ENCODE measurements at places on chromosomes 5 and 9. TPM values are rescaled to one million over a fixed set of nuclear protein-coding genes. Genes with fewer than 3 reads are reported as not detected.

DNA sequence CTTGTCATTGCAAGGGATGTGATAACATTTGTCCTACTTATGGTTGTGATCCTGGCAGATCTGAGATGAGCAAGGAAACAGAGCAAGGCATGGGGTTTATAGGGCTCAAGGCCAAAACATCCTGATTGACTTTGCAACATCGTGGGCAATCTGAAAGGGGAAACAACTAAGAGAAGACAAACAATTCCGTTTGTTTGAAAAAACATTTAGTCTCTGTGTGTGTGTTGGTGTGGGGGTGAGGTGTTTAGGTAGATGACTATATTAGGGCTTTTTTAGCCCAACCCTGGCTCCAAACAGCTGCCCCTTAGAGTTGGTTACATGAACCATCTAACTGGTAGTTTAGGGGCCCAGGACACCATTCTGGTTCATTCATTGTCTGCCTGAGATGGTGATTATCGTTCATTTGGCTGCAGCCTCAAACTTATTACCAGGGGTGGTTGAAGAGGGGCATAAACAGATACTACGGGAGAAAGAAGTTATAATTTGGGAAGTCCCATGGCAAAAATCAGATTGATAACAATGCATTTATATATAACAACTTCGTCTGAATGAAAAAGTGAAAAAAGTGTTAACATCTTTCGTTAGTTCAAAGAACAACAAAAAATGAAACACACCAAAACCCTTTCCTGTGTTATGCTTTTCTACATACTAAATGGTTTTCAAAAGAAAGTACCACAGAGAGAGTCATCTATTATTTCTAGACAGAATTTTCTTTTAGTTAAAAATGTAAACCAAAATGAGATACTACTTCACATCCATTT, 5.7 kb downstream of the FYB1 start:
- DNase-seq: no peak

GRCh38 chr5:44389823-44390143, 563 bp upstream of the FGF10 start:
- DNase-seq: no peak

DNA sequence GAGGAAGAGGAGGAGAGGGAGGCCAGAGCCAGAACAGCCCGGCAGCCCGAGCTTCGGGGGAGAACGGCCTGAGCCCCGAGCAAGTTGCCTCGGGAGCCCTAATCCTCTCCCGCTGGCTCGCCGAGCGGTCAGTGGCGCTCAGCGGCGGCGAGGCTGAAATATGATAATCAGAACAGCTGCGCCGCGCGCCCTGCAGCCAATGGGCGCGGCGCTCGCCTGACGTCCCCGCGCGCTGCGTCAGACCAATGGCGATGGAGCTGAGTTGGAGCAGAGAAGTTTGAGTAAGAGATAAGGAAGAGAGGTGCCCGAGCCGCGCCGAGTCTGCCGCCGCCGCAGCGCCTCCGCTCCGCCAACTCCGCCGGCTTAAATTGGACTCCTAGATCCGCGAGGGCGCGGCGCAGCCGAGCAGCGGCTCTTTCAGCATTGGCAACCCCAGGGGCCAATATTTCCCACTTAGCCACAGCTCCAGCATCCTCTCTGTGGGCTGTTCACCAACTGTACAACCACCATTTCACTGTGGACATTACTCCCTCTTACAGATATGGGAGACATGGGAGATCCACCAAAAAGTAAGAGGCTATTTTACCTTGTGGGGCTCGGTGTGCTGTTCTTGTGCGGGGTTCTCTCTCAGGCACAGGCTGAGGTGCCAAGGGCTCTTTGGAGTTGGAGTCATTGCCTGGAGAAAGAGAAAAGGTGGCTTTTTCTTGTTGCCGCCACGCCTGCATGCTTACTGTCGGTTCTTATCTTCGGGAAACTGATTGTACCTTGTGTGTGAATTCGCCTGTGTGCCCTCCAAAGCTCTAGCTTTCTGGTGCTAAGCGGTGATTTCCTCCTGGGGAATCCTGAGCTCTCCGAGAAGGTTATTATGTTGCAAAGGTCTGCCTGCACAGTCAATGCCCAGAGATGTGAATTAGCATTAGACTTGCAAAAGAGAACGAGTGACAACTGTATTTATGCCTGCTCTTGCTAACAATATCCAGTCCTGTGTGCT, at the start of gene ISL1:
TSS of gene ISL1 (plus strand) at position 318 of the 991 bp plus-strand sequence. CDS start at position 542, 224 bp downstream.
- DNase-seq: peak; percentile 63

- DNase-seq: no peak
Measured at GRCh38 chr5:10023494-10023893, 226.2 kb downstream of the ATPSCKMT start.

GRCh38 chr5:112703866-112704820, 33.5 kb upstream of the APC start:
- no peak for DNase-seq

DNA sequence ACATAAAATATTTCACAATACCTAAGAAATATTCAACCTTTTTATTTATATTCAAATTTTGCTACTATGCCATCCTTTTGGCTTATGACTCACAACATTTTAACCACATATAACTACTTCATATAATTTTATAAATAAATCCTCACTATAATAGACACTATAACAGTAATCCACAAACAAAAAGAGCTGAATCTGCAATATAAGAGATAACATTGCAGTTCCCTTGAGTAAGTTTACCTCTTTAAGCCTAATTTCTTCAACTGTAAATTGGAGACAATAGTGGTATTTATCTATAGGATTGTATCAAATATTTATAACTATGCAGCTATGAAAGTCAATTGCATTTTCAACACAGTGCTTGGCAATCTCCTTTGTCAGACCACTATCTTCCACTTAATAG, 1084.5 kb downstream of the NR2F1-AS1 start:
- no peak for DNase-seq

- no peak for DNase-seq
Measured at GRCh38 chr9:93110311-93110855, 14.4 kb downstream of the CARD19 start.

DNA sequence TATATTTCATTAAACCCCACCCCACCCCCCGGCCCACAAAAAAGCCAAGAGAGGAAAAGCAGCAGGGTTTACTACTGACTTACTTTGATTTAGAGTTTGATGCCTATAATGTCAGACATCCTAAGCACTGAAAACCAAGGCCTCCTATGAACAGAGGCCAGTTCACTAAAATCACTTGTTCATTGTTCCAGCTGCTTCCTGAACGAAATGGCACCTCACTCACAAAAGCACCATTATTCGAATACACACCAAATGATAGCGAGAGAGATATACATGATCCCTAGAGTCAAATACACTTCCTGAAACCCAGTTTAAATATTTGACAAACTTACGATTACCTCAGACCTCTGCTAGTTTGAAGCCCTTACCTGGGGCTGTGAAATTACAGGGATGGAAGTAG, 66.6 kb downstream of the LPAR1 start:
- DNase-seq: no peak

DNA sequence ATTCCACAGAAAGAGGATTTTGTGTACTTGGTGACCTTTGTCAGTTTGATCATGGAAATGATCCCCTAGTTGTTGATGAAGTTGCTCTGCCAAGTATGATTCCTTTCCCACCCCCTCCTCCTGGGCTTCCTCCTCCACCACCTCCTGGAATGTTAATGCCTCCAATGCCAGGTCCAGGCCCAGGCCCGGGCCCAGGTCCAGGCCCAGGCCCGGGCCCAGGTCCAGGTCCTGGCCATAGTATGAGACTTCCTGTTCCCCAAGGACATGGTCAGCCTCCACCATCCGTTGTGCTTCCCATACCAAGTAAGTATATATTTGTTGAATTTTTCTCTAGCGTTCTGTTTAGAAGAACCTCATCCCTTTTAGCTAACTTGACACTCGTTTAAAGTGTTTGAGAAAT, 30.0 kb downstream of the RBM27 start:
- DNase-seq: no peak

DNA sequence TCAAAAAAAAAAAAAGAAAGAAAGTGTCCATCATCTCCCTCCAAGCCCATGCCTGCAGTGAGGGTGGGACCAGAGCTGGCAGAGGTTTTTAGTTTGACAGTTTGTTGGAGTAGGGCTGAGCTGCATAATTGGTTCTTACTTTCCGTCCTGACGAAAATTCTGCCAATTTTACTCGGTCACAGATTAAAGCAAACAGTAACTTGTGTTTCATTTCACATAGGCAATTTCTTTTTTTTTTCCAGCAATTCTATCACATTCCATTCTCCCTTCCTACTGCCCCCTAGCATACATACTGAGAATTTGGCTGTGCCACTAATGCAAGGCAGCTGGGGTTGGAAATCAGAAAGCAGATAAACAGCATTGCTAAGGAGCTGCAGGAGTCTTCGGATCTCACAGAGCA, 132.4 kb downstream of the FRMD3 start:
- no peak for DNase-seq

DNA sequence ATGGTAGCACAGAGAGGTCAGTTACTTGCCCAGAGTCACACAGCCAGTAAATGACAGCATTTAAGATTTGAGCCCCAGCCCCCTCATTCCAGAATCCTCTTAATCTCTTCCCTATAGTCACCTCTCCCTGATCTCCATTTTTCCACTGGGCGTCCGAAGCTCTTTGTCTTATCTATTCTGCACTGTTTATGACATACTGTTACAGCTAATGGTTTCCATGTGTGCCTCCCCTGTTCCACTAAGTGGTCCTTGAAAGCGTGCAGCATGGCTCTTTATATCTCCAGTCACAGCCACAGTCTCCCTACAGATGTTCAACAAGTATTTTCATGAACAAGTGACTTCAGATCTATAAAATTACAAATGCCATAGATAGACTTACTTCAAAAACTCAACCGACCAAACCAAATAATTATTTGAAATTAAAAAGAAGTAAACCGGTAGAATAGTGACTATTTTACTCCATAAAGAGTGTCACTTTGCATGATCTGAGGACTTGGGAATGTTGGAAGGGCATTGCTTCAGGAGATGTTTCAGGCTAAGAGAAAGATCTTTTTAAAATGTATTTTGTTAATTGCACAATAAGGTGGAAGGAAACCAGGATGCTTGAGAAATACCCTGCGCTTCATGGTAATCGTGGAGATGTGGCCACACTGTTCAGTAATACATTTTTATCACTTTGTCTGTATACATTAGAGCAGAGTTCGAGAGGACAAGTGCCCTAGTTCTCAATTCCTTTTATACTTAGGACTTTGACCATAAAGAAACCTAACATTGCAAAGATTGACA, 237.2 kb downstream of the FBXL7 start:
- no peak for DNase-seq

DNA sequence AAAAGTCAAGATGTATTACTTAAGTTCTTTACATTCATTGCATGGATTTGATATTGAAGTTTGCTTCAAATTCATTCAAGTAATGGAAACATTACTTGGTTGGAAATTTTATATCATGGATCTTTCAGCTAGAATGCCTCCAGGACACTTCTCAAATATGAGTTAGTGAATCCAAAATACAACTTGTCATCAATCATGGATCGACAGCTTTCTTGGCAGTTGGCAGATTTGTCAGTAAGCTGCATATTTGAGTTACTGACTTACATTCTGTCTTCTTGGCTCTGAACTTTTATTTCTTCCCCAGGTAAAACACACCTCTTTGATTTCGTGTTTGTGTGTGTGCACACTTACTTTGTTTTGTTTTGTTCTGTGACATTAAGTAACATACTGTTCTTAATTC, 1171.1 kb downstream of the TAF11L14 start:
- no peak for DNase-seq

DNA sequence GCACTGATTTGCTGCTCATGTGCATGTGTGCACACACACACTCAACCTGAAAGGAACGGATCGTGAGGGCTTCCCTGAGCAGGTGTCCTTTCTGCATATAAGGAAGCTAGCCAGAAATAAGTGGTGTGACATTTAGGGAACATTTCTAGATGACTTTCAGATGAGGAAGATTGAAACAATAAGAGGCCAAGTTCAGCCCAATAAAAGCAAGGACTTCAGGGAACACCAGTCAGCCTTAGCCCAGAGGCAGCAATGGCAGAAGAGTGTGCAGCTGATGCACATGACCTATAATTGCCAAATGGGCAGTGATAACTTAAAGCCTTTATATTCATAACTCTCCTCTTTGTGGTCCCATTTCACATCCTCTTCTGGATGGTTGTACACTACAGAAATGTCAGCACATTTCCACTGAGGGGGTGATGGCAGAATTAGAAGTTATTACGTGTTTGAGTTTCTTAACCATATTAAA, 255.5 kb downstream of the TRIM32 start:
- DNase-seq: no peak

DNA sequence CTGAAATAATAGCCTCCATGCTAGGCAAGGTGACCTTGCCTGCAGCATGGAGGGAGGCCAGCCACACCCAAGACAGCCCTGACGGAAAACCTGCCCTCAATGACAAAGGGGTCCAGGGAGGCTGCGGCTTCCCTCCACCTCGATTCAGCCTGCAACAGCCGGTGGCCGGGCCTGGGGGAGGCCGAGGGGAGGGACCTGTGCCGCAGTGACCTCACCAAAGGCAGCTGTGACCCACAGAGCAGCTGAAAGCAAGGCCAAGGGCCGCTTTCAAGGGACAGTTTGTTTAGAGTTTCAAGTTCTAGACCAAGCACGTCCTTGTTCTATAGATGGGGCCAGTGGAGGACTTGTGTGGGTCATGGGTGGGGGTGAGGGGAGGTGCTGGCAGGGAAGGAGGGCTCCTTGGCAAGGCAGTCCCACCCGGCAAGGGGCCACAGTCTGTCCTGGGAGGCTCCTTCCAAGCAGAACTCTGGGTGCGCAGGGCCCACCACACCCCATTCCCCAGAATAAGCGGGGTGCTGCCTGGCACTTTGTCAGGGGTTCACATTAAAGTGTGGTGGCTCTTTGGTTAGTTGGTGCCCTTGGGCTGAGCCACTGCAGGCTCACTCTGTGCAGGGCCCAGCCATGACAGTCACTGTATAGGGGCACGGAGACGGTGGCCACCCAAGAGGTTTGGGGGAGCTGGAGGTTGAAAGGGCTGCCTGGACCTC, 226.5 kb downstream of the FANCC start:
- no peak for DNase-seq

- no peak for DNase-seq
Measured at GRCh38 chr9:18526685-18527084, 52.7 kb downstream of the ADAMTSL1 start.

GRCh38 chr5:172123269-172123692, 64.7 kb downstream of the STK10 start:
- DNase-seq: peak; percentile 47

DNA sequence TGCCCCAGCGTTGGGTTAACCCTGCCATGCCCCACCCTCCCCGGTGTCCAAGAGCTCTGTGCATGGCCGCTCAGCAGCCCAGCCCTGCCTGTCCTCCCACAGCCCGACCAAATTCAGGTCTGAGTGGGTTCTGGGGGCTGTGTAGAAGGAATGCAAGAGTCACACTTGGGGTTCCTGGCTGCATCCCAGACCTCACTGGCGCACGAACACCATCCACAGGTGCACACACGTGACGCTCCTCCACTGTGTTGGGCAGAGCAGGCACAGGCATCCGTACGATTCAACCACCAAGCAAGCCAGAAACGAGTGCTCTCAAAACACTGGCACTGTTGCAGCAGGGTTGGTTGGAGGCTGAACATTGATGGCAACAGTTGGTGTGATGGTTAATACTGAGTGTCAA, 93.9 kb downstream of the OLFM1 start:
- DNase-seq: no peak

PHYKPL gene
- total RNA-seq: 175 TPM

SPARC gene
- total RNA-seq: 267 TPM

FRMD3 gene
- total RNA-seq: 21.7 TPM

SLC6A7 gene
- 19.5 TPM for total RNA-seq

CCDC171 gene
- total RNA-seq: 4.4 TPM

IL13 gene
- total RNA-seq: not detected

GABRA1 gene
- total RNA-seq: not detected

NUTM2F gene
- total RNA-seq: not detected

ASPN gene
- total RNA-seq: 4.4 TPM

PCDHB10 gene
- total RNA-seq: 1.1 TPM

C9orf50 gene
- not detected for total RNA-seq

TLE4 gene
- total RNA-seq: 49.5 TPM

ABLIM3 gene
- 4.2 TPM for total RNA-seq
